Airway epithelial cell (primary cell): ENCODE measurements at places on chromosomes 2 and 18. TPM values are rescaled to one million over a fixed set of nuclear protein-coding genes. Genes with fewer than 3 reads are reported as not detected.

Gene CAPN14
- total RNA-seq, result 2.9 and 4.0 TPM in 2 replicates

Gene VWA3B
- not detected in 2 replicates for total RNA-seq

Gene CD226
- 0.14 TPM in 1 of 2 replicates, not detected in the other for total RNA-seq

Gene EGR4
- not detected in 2 replicates for total RNA-seq

Gene TUBA3E
- not detected in 2 replicates for total RNA-seq

Gene C2orf66
- total RNA-seq, result 0.09 and 0.56 TPM in 2 replicates

Gene IWS1
- 32.7 and 39.2 TPM in 2 replicates for total RNA-seq

Gene TXNDC2
- 0.07 TPM in 1 of 2 replicates, not detected in the other for total RNA-seq

Gene PLB1
- total RNA-seq, result 2.2 and 3.0 TPM in 2 replicates

Gene TDRD15
- not detected in 2 replicates for total RNA-seq
